ENCODE measurements at places on chromosomes 1 and 21.

DNA sequence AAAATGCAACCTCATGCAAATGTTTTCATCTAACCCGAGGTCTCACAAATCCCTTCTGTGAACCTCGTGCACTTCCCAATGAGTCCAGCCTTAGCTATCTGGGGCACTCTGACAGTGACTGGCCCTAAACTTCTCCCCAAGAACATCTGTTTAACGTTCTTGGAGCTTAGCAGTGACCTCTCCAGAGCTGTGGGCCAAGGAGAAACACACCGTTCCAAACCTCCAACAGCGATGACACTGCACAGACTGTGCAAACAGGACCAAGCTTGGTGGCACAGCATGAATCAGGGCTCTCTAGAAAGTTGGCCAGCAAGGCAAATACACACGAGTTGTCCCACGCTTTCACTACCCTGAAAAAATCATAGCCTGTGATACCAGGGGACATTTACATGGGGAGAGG is 15.8 kb downstream of the BEND5 start:
- no peak for DNase-seq

DNA sequence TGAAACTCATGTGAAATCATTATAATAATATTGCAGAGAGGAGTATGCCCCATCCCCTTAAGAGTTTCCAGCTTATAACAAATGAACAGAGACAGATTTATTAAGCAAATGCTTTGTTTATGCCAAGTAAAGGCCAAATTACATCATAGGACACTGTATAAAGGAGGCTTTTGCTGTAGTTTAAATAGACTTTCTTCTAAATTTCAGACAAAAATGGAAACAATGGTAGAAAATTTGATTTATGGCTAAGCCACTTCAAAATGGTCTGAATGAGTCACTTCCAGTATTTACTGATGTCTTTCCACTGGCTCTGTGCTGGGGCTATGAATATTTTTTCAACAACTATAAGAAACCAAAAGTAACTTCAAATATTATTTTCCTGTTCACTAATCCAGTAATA is 81.1 kb upstream of the ST6GALNAC5 start:
- DNase-seq = no peak

DNA sequence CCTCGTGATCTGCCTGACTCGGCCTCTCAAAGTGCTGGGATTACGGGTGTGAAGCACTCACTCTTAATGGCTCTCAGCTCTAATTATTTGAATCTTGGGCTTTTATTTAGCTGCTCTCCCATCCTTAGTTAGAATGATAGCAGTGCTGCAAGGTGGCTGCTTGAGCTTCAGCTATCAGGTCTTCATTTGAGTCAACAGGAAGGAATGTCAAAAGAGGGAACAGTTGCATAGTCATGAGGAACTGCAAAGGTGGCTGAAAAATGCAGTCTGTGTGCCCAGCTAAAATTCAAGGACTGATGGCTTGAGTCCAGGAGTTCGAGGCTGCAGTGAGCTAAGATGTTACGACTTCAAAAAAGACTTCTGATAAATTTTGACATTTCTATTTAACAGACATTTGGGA is 55.6 kb downstream of the UCK2 start:
- no peak for DNase-seq

DNA sequence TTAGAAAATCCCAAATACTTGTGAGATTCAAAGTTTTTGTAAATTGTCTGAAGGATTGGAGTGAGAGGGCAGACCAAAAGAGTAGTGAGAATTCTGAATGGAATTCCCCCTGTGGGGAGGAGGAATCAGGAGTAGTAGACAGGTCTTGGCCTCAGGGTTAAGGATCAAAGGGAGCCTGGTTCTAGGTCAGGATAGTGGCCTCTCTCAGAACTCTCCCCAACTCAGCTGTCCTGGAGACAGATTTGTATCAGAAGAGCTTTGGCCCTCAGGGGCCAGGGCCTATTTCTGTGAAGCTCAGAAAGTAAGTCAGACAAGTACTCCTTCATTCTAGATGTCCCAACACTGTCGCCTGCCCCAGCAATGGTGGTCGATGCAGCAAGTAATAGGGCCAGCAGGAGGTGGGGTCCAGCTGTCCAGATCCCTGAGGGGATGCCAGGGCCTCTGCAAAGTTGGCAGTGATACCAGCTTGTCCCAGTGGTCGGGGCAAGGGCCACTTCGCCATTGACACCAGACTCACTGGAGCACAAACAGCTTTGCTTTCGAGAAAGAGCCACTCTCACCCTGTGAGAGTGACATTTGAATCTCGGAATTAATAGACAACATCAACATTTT is 115.2 kb downstream of the SLC25A24 start:
- no peak for DNase-seq

- DNase-seq = peak; percentile 74
Observed at GRCh38 chr1:89610457-89611011, 22.4 kb upstream of the LRRC8C start.

DNA sequence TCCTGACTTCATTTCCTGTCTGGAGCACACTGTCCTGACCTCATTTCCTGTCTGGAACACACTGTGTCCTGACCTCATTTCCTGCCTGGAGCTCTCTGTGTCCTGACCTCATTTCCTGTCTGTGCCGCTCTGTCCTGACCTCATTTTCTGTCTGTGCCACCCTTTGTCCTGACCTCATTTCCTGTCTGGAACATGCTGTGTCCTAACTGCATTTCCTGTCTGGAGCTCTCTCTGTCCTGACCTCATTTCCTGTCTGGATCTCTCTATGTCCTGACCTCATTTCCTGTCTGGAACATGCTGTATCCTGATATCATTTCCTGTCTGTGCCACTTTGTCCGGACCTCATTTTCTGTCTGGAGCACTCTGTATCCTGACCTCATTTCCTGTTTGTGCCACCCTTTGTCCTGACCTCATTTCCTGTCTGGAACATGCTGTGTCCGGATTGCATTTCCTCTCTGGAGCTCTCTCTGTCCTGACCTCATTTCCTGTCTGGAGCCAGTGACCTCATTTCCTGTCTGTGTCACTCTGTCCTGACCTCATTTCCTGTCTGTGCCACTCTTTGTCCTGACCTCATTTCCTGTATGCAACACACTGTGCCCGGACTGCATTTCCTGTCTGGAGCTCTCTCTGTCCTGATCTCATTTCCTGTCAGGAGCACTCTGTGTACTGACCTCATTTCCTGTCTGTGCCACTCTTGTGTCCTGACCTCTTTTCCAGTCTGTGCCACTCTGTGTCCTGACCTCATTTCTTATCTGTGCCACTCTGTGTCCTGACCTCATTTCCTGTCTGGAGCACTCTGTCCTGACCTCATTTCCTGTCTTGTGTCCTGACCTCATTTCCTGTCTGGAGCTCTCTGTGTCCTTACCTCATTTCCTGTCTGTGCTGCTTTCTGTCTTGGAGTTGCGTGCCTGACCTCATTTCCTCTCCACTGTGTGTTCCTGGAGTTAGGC is 27.6 kb downstream of the SKI start:
- peak; percentile 77 for DNase-seq

DNA sequence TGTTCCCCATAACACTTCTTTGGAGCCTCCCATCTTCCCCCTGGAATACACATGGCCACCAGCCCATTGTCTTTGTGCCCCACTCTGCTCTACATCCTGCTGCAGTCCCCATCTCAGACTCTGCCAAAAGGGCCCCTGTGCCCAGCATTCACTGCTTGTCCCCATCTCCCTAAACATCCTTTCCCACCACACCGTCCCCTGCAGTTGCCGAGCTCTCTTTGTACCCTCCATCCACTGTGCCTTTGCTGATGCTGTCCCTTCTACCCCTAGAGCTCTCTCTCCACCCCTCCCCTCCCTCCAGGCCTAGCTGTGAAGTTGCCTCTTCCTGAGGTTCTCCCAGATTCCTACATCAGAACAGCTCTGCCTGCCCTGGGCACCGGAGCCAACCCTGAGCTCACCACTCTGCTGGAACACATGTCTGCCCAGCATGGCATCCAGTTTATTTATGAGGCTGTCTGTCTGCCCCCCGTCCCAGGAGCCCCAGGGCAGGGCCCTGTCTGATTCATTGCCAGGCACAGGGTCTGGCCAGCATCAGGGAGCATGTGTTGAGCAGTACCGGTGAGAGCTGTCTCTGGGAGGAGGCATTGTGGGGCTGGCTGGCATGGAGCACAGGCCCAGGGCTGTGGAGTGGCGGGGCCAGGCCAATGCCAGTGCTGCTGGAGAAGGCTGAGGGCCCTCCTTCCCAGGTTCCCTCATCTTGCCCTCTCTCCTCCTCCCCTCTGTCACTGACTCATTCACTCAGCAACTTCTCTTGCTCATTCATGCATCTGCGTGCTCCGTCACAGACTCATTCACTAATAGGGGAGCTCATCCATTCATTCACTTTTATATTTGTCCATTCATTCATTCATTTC is 28.8 kb downstream of the EDN2 start:
- no peak for DNase-seq

DNA sequence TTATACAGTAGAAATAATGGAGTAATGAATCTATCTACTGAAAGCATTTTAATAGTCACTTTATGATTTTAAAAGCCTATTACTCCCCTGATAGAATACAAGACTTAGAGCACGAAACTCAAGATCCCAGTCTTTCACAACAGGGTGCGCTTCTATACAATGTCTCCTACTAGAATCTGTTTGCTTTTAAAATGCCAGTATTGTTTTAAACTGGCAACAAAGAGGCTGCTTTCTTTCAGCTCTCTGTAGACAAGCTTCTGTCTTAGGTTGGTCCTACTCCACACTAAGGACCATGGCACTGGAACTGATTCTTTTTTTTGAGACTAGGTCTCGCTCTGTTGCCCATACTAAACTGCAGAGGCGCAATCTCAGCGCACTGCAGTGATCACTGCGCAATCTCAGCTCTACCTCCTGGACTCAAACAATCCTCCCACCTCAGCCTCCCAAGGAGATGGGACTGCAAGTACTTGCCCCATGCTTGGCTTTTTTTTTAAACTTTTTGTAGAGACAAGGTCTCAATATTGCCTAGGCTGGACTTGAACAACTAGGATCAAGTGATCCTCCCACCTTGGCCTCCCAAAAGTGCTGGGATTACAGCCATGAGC is 4.8 kb downstream of the DCAF8 start:
- no peak for DNase-seq

GRCh38 chr1:27246194-27246593 is 11.8 kb downstream of the WDTC1 start:
- DNase-seq = no peak

DNA sequence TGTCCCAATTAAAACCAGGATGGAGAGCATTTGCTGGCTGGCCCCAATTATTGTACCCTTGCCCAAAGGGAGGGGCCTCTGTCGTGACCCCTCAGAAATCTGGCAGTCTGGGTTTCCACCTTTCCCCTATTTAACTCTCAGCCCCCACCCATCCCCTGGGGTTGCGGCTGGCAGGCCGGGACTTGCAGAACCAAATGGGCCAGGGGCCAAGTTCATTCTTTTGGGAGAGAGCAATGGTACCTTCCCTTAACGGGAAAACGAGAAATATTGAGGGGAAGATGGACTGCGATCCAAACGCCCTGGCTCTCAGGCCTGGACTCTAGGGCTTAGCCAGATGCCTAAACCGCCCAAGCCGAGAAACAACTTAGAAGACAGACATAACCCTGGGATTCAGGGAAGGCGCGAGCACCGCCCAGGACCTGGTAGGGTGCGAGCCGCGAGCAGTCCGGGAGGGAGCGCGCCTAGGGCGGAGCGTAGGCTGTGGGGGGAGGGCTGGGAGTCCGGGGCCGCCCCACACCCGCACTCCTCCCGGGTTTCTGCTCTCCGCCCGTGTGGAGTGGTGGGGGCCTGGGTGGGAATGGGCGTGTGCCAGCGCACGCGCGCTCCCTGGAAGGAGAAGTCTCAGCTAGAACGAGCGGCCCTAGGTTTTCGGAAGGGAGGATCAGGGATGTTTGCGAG is at the start of gene SLC27A3:
TSS of gene SLC27A3 (plus strand) at position 628 of the 678 bp plus-strand sequence. CDS start 91 bp downstream, outside the sequence.
- no peak for DNase-seq

DNA sequence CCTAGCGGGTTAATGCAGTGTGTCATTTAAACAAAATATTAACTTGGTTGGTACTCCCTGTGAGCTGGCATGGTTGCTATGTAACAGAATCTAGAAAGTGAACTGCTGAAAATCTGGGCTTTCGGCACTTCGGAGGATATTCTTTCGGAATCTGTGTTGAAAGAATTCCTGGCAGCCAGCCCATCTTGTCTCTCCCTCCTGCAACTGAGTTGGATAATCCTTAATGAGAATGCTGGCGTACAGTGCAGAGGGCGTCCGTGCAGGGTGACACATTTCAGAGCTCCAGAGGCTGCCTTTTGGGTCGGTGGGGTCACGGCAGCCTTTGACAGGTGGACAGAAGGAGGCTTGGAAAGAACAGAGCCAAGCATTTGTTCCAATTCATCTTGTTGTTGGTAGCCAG is 3.7 kb downstream of the KAZN start:
- DNase-seq = no peak

DNA sequence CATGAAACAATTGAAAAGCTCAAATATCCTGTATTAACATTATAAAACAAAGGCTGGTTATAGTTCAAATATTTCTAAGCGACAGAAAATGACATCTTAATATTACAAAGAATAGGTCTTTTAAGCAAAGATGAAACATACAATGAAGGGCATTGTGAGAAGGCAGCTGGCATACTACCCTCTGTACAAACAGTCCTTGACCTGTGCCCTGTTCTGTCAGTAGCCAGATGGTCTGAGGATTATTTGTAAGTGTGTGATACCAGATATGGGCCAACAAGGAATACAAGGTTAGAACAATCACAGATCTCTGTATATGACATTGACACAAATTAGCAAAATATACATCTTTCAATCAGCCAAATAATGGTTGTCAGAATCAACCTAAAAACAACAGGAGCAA is 1350.4 kb downstream of the AMY1C start:
- no peak for DNase-seq

GRCh38 chr1:203682473-203683383 is 56.1 kb downstream of the ATP2B4 start:
- peak; percentile 92 for DNase-seq

GRCh38 chr1:2555634-2556276 is 416 bp upstream of the TNFRSF14 start:
- DNase-seq = peak; percentile 49

DNA sequence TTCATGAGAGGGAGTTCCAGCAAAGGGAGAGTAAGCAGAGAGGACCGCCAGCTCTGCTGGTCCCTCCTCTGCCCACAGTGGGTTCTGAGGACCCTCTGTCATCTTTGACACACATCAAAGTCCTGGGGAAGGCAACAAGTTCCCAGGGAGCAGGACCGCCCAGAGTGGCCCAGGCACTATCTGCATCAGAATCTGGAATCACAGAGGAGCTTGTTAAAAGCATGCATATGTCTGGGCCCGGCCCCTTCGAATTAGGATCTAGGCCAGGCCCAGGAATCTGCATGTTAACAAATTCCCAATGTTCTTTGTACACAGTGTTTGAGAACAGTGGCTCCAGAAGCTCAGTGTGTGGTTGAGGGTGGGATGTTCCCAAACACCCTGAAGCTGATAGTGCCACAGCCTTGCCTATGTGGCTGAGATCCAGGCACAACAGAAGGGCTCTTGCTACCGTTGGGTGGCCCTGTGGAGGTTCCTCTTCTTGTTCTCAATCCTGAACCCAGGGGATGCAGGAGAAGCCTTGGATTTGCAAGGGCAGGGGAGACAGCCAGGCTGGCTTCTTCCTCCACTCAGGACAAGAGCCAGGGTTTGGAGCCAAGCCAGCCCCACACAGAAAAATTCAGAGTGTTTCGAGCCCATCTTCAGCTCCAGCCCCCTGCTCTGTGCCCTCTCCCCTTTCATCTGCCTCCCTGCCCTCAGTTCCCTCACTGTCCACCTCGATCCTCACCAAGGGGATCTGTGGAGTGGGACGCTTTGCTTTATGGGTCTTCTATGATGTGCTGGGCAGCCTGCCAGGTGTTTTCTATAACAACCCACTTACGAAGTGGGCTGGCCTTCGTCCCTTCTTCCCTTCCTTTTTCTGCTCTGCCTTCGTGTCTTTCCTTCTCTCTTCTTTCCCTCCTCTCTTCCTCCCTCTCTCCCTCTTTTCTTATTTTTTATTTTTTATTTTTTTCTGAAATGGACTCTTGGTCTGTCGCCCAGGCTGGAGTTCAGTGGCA is 129.0 kb upstream of the TMPRSS2 start:
- no peak for DNase-seq

Measured in T-helper 2 cell (primary cell).